ENCODE measurements at places on chromosomes 7 and 10. TPM values are rescaled to one million over a fixed set of nuclear protein-coding genes. Genes with fewer than 3 reads are reported as not detected.

GRCh38 chr10:14736600-14737081, 38.1 kb downstream of the FAM107B start:
- no peak for DNase-seq
- H3K27me3 ChIP-seq, result no peaks in the 10 kb centered on the region
- H3K4me1 ChIP-seq, result no peaks in the 10 kb centered on the region
- no peaks in the 10 kb centered on the region for H3K36me3 ChIP-seq
- no peak overlapping the region for H3K27ac ChIP-seq

- no peaks in the 10 kb centered on the region for H3K36me3 ChIP-seq
- no peak for DNase-seq
- no peak overlapping the region for H3K27ac ChIP-seq
- no peaks in the 10 kb centered on the region for H3K27me3 ChIP-seq
- no peaks in the 10 kb centered on the region for H3K4me1 ChIP-seq
Measured at GRCh38 chr7:43011879-43012278, 79.7 kb downstream of the MRPL32 start.

GRCh38 chr7:153258686-153259085, 499.1 kb downstream of the ACTR3B start:
- no peak for DNase-seq
- no peak overlapping the region for H3K4me3 ChIP-seq
- no peaks in the 10 kb centered on the region for H3K4me1 ChIP-seq

- H3K27me3 ChIP-seq, result no peaks in the 10 kb centered on the region
- H3K27ac ChIP-seq, result no peak overlapping the region
- no peaks in the 10 kb centered on the region for H3K4me1 ChIP-seq
Measured at GRCh38 chr7:66247380-66248078, 42.4 kb downstream of the TPST1 start.

DNA sequence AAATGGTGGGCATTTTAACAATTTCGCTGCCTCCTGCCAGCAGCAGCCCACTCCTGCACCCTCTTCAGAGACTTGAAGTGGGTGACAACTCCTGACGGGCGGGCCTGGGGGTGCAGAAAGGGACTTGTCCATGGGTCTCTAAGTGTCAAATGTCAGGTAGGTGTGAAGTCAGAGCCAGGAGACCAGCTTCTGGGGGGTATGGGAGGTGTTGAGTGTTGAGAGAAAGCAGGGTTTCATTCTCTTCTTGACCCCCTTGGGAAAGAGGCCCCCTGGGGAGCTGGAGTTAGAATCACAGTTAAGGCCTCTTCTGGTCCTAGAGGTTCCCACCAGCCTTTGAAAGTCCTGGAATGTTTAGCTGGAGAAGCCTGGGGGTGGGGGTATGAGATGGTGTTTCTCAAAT, 11.6 kb upstream of the PALD1 start:
- H3K27me3 ChIP-seq, result no peaks in the 10 kb centered on the region
- H3K4me3 ChIP-seq, result no peak overlapping the region
- H3K4me1 ChIP-seq, result no peaks in the 10 kb centered on the region
- H3K27ac ChIP-seq, result no peak overlapping the region
- DNase-seq, result no peak

The MYPN gene
- total RNA-seq, result not detected

The MUC3A gene
- total RNA-seq, result not detected

The HOXA5 gene
- total RNA-seq, result not detected

The IGFBP3 gene
- total RNA-seq, result 3.2 TPM

The THNSL1 gene
- 1.5 TPM for total RNA-seq

The FFAR4 gene
- not detected for total RNA-seq

The GPR141 gene
- total RNA-seq, result 0.38 TPM

The SEMA3D gene
- total RNA-seq, result not detected

Measured in naive thymus-derived CD4-positive, alpha-beta T cell (primary cell).